ENCODE measurements at places on chromosomes 13 and 19. TPM values are rescaled to one million over a fixed set of nuclear protein-coding genes. Genes with fewer than 3 reads are reported as not detected.

Gene ZNF154
- total RNA-seq: 12.6 TPM

DNA sequence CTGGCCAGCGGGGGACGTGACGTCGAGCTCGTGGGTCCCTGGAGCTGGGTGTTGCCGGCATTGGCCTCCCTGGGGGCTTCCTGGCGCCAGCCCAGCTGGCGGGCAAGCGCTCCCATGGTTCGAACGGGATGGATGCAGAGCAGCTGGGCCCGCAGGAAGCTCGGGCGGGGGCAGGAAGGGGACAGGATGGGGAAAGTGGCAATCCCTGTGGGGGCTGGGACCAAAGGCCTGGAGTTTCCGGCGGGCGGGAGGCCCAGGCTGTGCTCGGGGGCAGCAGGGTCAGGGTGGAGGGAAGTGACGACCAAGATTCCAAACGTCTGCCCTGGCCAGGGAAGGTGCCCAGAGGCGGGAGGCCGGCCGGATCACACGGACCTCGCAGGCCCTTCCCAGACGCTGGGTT lies 19.3 kb downstream of the PALM start:
- peak; percentile 82 for ATAC-seq

GRCh38 chr19:4134351-4134750 lies 10.4 kb upstream of the MAP2K2 start:
- ATAC-seq: no peak

- ATAC-seq: peak; percentile 80
Measured at GRCh38 chr13:26600343-26600742, 42.9 kb downstream of the WASF3 start.

DNA sequence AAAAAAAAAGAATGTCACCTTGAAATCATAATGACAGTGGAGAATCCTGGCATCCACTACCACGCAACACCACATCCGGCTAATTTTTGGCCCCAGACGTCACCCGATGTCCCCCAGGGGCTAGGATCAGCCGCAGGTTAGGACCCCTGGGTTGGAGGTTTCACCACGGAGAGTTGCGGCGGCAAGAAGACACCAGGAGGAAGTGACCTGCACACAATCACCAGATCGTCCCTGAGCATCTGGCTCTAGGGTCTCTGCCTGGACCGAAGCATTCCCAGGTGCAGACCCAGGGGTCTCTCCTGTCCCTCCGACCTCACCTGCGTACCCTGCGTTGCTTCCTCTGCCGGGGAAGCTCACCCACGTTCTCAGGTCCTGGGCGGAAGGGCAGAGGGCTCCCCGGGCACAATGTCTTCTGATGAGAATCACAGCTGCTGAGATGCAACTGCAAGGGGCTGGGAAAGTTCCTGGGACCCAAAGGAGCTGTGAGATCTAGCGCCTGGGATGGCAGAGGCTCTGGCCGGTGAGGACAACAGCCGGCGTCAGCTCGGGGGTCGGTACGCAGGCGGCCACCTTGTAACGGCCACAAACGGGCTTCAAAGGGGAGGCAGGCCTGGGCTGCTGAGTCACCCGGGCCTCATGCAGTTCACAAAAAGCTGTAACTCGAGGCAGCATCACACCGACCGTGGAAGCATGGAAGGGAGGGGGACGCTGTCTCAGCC lies 111.2 kb downstream of the GADD45B start:
- no peak for ATAC-seq

Measured in gastroesophageal sphincter (tissue), 4 donors.